Inflammatory macrophage treated with lipopolysaccharide for 4 hours (primary cell): ENCODE measurements at places on chromosomes 6 and 20.

- peak; percentile 52 for DNase-seq
These were observed 4.0 kb downstream of the PKIG start for GRCh38 chr20:44586289-44586911.

- no peak for DNase-seq
These were observed 5.9 kb upstream of the NOX3 start for GRCh38 chr6:155461556-155461955.

- no peak for DNase-seq
These were observed 5.0 kb downstream of the RGS19 start for GRCh38 chr20:64074184-64074789.

DNA sequence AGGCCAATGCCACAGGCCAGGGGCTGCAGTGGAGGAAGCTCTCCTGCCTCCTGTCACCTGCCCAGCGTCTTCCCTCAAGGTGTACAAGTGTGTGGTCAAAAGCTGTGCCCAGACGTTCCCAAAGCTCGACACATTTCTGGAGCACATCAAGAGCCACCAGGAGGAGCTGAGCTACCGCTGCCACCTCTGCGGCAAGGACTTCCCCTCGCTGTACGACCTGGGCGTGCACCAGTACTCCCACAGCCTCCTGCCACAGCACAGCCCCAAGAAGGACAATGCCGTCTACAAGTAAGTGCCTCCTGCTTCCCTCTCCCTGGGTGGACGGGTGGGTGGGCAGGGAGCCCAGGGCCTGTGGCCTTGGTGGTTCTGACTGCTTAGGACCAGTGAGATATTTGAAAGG lies 38.2 kb downstream of the ZNF341 start:
- DNase-seq: no peak

GRCh38 chr20:35305682-35306556 lies 13.7 kb upstream of the FAM83C start:
- peak; percentile 87 for DNase-seq

GRCh38 chr6:16184129-16184528 lies 54.3 kb upstream of the GMPR start:
- peak; percentile 71 for DNase-seq

GRCh38 chr6:95230071-95230740 lies 347.1 kb upstream of the MANEA start:
- no peak for DNase-seq

- no peak for DNase-seq
These were observed 234.5 kb upstream of the THEMIS start for GRCh38 chr6:128135325-128135724.

DNA sequence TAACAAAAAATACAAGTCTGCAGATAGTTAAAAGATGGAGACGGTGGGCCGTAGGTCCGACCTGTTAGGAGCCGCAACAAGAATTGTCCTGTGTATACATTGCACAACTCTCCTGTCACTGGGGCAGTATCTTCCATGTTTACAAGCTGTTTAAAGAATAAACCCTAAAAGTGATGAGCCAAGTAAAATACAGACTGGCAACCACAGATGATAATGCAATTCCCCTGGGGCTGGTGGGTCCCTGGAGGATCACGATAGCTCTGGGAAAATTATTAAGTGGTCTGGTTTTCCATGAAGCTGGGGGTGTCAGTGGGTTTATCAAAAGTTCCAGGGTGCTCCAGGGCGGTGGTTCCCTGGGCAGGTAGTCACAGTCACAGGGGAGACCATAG lies 8.1 kb upstream of the FAM50B start:
- DNase-seq: no peak

DNA sequence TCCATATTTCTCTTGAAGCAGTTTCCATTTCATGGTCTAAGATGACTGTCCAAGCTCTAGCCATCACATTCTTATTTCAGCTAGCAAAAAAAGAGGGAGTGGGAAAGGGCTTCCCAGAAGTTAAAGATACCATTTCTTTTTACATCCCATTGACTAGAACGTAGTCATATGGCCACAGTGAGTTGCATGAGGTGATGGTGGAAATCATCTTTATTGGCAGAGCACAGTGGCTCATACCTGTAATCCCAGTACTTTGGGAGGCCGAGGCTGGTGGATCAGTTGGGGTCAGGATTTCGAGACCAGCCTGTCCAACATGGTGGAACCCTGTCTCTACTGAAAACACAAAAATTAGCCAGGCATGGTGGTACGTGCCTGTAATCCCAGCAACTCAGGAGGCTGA lies 99.6 kb downstream of the ISM1 start:
- DNase-seq: no peak

DNA sequence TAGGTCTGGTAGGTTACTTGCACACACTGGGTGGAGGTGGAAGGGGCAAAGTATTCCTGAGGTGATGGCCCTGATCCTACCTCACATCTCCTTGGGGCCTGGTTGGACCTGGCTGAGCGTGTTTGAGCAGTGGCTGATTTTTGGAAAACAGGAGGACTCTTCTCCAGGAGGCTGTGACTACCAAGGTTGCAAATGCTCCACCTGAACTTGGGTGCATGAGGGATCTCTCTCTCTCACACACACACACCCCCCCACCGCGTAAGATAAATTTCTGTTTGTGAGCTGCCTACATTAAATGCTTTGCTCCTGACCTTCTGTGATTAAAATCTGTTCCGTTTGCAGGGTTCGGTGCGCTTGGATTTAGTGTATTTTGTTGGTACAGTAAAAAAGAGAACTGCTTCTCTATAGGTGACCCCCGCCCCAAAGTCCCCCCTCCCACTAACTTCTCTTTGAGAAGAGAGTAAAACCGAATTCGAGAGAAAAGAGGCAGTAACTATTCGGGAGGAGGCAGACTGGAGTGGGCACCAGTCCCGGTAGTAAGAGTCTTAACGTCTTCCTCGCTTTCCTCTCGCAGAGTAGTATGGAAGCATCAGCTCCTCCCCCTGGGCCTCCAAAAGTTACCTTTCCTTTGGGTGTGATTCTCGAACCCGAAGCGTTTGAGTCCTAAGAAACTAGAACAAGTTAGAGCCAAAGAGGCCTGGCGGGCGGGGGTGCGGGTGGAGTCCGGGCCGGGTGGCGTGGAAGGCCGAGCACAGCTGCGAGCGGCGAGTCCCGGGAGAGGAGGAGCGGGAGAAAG lies 585 bp upstream of the DSE start:
- no peak for DNase-seq
